Trophoblast cell (in vitro differentiated cells and primary cell): ENCODE measurements at places on chromosomes 7 and 10.

DNA sequence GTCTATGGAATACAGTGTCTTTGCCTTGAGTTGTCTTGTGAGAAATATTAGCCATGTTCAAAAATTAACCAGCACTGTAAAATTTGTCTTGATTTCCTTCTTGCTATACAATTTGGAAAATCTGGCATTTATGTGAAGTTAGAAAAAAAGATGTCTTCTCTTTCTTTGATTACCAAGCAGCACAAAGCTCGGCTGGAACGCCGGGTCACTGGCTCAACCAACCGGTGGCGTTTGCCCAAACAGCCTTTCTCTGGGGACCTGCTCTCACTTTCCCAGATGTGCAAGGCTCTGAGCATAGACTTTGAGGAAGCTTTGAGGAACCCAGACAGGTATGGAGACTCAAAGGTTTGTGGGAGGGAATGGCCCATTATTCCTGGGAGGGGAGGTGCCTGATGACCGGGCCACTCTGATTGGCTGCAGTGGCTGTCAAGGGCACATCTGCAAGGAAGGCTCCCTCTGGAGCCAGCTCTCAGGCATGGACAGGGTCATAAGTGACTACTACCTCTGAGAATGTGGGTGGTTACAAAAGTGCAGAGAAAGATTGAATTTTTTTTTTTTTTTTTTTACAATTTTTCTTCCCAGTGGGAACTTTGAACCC lies 5.6 kb downstream of the BTBD16 start:
- no peaks in the 10 kb centered on the region for H3K27me3 ChIP-seq
- no peaks in the 10 kb centered on the region for H3K36me3 ChIP-seq

GRCh38 chr7:5634107-5634950 lies 147.1 kb downstream of the RNF216 start:
- no peak for DNase-seq
- H3K27ac ChIP-seq = peak overlapping the region; percentile 11

DNA sequence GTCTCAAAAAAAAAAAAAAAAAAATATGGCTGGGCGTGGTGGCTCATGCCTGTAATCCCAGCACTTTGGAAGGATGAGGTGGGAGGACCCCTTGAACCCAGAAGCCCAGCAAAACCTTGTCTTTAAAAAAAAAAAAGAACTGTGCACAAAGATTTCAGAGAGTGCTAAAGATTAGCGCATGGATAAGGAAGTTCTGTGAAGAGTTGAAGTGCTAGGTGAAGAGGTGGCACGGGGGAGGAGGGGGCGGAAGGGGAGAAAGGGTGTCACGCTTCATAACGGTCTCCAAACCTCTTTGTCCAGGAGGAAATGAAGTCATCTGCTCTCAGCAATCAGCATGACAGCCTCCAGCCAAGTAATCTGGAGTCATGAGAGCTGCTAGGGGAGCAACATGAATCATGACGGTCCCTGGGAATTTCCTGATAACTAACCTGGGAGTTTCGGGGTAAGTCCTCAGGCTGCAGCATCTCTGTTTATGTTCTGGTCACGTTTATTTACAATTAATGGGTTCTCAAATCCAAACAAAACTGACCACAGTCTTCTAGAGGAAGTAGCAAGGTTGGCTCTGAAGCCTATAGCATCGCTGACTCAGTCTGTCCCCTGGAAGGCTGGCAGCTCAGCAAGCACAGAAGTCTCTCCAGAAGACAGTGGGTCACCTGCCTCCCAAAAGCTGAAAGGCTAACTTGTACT lies 1.9 kb upstream of the PLAU start:
- no peak overlapping the region for H3K4me3 ChIP-seq
- H3K27ac ChIP-seq = no peak overlapping the region
- peaks cover 29% of the 10 kb centered on the region for H3K4me1 ChIP-seq
- H3K27me3 ChIP-seq = peaks cover 10% of the 10 kb centered on the region

GRCh38 chr7:26153823-26154783 lies 2.1 kb downstream of the NFE2L3 start:
- H3K27ac ChIP-seq = no peak overlapping the region
- peak overlapping the region; percentile 15 for H3K4me3 ChIP-seq
- H3K27me3 ChIP-seq = peaks cover 5% of the 10 kb centered on the region
- no peak for DNase-seq
- no peaks in the 10 kb centered on the region for H3K36me3 ChIP-seq

- H3K27ac ChIP-seq = no peak overlapping the region
- H3K36me3 ChIP-seq = no peaks in the 10 kb centered on the region
- H3K4me1 ChIP-seq = no peaks in the 10 kb centered on the region
These were observed 102.4 kb downstream of the HIPK2 start for GRCh38 chr7:139675127-139676125.
